Activated naive CD4-positive, alpha-beta T cell treated with anti-CD3 and anti-CD28 coated beads, Interleukin-2, amount 50 U/mL, for 16 hours (primary cell): ENCODE measurements at places on chromosomes 16 and 17.

GRCh38 chr17:37107406-37108083 is 158.8 kb downstream of the AATF start:
- DNase-seq, result no peak

DNA sequence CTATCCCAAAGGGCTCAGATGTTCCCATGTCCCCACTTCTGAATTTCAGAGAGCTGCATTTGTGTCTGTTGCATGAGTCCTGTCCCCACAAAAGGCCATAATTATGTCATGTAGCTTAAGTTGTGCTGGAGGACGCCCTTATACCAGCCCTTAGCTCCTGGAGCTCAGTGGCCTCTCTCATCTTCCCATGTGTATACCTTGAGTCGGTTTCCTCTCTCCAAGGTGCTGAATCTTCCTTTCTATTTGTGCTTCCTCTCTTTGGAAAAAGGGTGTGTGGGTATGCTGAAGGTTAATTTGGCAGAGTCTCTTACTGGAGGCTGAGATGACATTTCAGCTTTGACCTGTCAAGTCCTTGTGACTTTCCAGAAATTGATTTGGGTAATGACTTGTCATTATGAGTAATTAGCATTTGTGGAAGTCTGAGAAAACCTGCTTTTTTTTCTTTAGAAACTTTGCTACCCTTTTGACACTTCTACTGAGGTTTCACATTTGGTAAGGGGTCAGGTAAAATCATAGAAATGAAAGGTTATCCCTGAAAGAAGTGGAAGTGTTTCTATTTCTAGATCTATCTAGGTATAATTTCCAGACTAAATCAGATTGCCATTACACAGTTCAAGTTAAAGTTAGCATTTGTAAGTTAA is 185.4 kb downstream of the ABCC12 start:
- DNase-seq, result no peak

- no peak for DNase-seq
Observed at GRCh38 chr16:10995565-10995964, 51.2 kb downstream of the CLEC16A start.

GRCh38 chr17:33387406-33387805 is 94.3 kb upstream of the ASIC2 start:
- DNase-seq, result no peak

GRCh38 chr16:4361944-4362311 is 9.7 kb upstream of the VASN start:
- DNase-seq, result no peak

DNA sequence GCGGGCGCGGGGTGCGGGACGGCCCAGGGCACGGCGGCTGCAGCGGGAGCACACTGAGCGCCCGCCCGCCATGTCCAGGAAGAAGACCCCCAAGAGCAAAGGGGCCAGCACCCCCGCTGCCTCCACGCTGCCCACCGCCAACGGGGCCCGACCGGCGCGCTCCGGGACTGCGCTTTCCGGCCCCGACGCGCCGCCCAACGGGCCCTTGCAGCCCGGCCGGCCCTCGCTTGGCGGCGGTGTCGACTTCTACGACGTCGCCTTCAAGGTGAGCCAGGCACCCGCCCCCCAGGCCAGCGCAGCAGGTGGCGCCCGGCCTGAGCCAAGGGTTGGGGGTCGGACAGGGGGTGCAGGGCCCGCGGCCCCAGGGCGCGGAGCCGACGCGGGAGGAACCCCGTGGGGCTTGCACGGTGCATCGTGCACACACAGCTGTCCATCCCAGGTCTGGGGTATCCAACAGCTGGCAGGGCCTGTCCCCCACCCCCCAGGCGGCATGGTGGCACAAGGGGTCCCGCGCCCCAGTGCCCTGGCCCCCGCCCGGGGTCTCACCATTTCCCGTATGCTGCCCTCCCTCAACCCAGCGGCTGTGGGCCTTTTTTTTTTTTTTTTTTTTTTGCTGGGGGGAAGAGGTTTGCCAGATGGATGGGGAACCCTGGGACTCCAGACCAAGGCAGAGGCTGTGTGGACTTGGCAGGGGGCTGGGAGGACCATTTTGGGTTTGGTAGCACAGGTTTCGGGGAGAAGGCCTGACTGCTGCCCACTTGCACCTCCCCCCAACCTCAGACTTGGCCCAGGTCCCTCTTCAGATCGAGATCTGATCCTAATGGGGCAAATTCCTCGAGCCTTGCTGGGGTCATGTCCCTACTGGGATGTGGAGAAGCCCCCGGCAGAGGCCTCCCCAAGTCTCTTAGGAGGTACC is 547 bp downstream of the RAB26 start:
- DNase-seq, result no peak

DNA sequence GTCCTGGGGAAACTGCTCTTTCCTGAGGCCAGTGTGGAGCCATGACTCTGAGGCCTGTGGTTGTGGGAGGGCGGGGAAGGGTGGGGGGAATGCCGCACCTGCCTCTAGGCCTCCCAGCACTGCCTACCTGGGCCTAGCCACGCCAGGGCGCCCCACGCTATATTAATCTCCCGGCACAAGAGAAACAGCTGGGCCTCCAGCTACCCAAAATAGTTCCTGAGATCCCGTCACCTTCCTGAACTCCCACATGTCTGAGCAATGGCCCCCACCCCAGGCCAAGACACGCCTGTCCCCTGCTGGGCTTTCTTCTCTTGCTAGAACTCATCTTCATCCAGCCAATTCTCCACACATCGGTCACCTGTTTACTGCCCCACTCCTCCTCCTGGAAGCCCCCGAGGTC is 13.0 kb upstream of the MTSS2 start:
- DNase-seq, result no peak

GRCh38 chr17:28839221-28839620 is 3.4 kb downstream of the FAM222B start:
- DNase-seq, result no peak

DNA sequence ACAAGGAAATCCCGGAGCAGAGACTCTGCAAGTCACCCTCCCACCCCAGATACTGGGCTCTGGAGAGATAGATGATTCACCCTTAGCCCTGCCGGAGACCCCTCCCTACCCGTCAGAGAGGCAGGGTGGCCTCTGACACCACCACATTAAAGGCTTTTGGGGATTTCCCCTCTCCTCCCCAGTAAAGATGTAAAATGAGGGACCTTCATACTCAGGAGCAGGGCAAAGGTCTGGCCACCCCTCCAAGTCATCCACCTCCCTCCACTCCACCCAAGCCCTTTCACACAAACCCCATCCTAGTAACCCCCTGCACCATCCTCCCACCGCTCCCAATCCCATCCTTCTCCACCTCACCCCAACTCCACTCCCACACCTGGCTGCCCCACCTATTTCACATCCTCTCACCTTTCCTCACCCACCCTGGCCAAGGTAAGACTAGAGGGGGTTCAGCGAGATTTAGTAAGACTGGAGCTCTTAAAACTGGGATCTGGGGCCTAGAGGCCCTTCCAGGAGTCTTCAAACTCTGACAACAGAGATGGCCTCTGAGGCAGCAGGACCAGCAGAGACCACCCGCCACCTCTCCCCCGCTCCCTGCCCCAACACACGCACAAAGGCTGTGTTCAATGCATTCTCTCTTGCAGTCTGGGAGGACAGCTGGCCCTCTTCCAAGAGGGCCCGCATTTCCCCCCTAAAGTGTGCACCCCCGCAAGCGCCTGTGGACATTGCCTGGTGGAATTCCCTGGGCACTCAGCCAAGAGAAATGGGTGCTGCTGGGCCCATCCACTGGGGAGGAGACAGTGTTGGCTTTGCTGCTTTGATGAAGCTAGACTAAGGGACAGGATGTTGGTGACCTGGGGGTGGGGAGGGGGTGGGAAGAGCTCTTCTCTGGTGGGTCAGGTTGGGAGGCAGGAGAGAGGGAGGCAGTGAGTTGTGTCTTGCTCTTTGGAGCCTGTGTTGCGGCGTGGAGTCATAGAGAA is 1.1 kb downstream of the ABAT start:
- DNase-seq, result peak; percentile 57

DNA sequence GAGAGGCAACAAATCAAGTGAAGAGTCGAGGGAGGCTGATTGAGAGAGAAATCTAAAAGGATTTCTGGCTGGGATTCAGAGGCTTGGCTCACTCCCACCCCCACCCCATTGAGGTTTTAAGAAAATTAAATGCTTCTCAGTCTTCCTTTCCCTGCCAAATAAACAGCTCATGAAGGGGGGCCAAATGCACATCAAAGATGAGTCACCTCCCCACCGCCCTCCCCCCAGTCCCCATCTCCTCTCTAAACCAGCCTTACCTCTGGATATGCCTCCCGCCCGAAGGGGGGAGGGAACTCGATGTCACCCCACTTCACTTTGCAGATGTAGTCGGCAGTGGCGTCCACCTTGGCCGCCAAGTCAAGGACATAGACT is 11.6 kb downstream of the ACLY start:
- no peak for DNase-seq

- DNase-seq, result no peak
Observed at GRCh38 chr16:11386791-11387546, 41.7 kb downstream of the RMI2 start.

- DNase-seq, result no peak
Observed at GRCh38 chr17:65664266-65664665, 102.8 kb upstream of the AXIN2 start.

GRCh38 chr16:21608639-21609328 is 9.4 kb downstream of the METTL9 start:
- DNase-seq, result no peak

DNA sequence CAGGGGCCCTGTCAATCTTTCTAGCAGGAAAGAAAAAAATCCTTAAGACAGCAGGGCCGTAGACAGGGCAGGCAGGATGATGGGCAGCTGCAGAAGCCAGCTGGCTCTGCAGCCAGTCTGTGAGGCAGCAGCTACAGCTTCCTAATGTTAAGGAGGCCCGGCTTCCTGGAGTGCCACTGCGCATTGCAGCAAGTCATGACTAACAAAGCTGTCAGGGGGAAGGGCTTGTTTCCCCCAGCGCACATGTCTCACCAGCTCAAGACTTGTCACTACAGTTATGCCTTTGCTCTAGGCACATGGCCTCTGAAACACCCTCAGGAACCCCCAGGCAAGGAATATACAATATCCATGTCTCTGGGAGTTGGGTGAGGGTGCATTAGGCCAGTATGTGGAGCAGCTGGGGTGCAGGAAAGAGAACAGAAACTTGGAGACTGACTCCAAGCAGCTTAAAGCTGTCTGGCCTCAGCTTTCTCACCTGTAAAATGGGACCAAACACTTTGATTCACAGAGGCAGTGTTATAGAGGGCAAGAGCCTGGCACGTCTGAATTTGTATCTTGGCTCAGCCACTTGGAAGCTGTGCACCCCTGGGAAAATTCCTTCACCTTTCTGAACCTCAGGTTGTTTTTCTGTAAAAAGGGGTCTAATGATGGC is 220.0 kb downstream of the HAPSTR1 start:
- DNase-seq, result no peak

- DNase-seq, result no peak
Observed at GRCh38 chr17:27485125-27485524, 28.9 kb downstream of the KSR1 start.

DNA sequence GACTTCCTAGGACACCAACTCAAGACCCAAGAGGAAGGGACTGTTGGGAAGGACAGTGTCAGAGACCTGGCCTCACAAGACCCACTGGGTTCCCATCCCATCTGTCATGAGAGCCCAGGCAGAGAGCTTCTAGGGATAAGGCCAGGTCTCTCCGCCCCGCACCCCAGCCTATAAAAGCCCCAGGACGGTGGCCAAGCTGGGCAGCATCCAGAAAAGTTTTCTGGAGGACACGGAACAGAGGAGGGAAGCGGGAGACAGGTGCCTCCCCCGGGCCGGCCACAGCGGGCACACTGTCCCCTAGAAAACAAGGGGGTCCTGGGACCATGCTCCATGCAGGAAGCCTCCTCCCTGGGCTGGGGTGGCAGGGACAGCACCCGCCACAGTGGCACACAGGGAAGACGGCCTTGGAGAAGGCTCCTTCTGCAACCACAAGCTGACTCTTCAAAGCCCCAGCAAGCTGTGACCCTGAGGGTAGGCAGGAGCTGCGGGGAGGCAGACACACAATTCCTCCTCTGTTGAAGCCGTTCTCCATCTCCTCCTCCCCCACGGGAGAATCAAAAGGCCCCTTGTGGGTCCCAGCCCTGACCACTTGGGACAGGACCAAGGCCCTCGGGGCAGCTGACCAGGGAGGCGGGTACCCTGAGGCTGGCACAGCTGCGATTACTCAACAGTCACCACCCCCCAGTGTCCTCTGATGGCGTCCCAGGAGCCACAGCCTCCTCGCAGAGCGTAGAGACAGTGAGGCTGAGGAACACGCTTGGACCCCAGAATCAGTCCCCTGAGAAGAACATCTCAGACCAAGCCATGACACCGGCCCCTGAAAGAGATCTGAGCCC is 26.1 kb downstream of the TRPV3 start:
- DNase-seq, result no peak

GRCh38 chr16:5615868-5616642 is 518.5 kb upstream of the EEF2KMT start:
- DNase-seq, result peak; percentile 13

GRCh38 chr17:77375108-77375916 is 234.5 kb downstream of the SEC14L1 start:
- no peak for DNase-seq
